ENCODE measurements at places on chromosomes 7 and 10.
A peak's percentile ranks its signal among the peaks of the same experiment; 100 is the strongest.

DNA sequence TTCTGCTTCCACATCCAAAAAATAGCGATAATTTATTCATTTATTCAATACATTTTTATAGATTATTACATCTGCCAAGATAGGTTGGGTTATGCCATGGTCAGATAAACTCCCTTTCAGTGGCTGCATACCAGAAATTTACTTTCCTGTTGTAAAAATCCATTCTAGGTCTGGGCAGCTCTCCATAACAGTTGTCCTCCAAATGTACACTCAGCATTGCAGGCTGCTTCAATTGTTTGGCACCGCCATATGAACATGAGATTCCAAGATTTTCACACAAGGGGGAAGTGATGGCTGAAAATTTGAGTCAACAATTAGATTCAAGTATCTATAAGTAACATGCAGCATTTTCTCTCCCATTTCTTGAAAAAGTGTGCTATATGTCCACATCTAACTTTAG, 568.7 kb downstream of the ETV1 start:
- DNase-seq, result no peak

- DNase-seq, result no peak
Observed at GRCh38 chr10:124942317-124943169, 620 bp downstream of the ZRANB1 start.

DNA sequence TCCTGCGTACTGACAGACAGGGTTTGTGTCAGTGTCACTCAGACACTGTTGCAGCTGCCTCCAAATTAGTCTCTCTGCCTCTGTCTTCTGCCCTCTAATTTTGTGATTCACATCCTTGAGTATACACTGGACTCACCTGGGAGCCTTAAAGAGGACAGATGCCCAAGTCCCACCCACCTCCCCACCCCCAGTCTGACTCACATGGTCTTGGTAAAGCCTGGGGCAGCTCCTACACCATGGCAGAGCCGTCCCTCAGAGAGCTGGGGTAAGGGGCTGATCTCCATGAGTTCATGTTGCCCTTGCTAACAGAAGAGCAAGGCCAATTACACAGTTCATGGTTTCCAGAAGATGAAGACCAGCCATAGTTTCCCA, 197.6 kb upstream of the STK17A start:
- no peak for DNase-seq

DNA sequence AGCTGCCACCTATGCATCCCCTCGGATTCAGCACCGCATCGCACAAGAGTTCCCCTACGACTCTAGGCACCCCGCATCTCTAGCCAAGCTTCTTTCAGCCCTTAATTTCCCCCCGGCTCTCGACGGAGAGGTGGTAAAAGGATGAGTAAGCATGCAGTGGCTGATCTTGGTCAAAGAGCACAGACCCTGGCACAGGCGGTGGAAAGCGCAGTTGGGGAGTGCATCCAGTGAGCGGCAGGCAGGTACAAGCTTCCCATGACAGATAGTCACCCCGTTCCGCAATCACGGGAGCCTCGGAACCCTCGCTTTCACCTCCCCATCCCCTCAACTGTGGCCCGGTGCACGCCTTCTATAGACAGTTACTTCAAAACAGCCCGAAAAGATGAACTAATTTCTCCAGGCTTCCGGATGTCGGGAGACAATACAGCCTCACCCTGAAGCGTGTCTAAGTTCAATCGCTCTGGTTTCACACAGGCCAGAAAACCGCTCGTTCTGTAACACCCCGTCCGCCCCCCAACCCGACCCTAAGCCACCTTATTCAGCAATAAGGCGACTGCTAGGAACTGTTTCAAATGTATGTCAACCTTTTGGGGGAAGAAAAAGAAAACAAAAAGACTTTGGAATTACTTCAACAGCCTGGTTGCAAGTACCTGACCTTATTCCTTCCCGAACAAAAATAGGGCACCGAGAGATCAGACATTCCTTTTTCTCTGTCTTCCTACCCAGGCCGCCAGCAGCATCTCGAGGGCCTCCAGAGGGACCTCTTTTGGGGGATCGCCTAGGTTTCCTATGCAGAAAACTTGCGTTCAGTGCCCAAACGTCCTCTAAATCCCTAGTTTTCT, 1.4 kb downstream of the RHEB start:
- DNase-seq, result no peak

DNA sequence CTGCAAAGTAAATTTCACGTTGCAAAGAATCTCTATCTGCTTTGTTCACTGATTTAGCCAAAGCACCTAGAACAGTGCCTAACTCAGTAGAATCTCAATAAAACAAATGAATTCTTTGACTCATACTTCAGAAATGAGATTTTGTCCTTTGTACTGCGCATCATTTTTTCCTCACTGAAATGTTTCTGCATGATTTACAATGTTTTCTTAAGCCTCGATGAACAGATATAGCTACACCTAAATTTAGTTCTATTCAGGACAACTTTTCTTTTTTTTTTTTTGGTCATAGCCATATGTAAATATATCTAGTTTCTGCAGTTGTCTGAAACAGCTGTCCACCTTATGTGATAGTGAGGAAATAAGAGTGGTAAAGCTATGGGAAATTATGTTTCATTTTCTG, 15.3 kb downstream of the GNAT3 start:
- DNase-seq, result no peak

GRCh38 chr7:10703981-10704380, 269.7 kb upstream of the PHF14 start:
- no peak for DNase-seq

- no peak for DNase-seq
Observed at GRCh38 chr7:29896685-29897411, 90.5 kb downstream of the WIPF3 start.

DNA sequence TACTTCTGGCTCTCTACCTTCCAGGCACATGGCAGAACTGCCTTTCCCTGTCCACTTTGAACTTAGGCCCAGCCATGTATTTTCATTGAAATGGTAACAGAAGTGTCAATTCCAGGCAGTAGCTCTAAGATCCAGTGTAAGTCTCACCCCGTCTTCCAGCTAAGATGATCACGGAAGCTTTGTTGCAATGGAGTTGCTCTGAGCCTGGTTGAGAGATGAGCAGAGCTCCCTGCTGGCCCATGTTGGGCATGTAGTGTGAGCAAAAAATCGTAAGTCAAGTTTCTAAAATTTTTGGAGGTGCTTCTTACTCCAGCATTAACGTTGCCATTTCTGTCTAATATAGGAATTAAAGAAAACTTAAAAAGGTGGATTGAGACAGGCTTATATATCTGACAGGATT, 274.4 kb downstream of the IPMK start:
- DNase-seq, result no peak

DNA sequence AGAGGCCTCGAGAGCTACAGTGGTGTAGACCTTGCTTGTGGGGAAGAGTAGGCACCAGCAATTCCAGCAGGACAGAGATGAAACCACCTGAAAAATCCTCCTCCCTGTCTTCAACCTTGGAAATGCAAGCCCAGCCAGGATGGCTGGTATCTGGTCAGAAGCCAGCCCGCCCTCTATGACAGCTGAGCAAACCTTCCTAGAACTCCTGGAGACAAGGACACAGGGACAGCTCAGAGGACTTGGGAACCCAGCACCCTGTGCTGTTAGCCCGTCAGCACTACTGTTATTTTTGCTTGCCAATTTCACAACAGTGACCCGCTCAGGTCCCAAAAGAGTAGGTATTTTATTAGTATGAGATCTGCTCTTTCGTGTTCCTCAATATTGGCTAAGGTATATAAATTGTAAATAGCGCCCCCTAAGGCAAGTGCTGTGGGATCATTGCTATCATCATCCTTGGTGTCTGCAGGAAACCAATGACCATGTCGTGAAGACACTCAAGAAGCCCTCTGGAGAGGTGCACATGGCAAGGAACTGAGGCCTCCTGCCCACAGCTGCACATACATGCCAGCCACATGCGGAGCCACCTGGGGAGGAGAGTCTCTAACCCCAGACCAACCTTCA, 156.5 kb upstream of the CHST15 start:
- no peak for DNase-seq

DNA sequence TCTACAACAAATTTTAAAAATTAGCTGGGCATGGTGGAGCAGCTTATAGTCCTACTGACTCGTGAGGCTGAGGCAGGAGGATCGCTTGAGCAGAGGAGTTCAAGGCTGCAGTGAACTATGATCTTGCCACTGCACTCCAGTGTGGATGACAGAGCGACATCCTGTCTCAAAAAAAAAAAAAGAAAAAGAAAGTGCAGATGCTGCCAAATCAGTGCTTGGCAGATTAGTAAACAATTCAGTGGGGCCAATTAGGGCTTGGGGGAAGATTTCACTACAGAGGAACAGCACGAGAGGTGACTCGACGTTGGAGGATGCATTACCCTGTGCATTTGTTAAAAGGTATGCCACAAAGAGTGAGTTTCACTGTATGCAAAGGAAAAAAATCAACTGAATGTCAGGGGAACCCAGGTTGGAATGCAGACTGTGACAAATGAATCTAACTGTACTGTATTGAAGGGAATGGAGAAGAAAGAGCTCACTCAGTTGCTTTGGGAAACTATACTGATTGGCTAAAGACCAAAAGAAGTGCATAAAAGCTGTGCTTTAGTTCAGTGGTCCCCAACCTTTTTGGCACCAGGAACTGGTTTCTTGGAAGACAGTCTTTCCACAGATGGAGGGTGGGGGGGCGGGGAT, 31.6 kb downstream of the GARIN1A start:
- DNase-seq, result no peak

- no peak for DNase-seq
Observed at GRCh38 chr10:113027230-113027573, 77.2 kb downstream of the TCF7L2 start.

- DNase-seq, result peak; percentile 13
Observed at GRCh38 chr7:21507627-21508343, 35.1 kb upstream of the DNAH11 start.

GRCh38 chr10:10903620-10904019, 114.1 kb upstream of the CELF2 start:
- no peak for DNase-seq

- no peak for DNase-seq
Observed at GRCh38 chr10:94213980-94214379, 148.8 kb downstream of the NOC3L start.

DNA sequence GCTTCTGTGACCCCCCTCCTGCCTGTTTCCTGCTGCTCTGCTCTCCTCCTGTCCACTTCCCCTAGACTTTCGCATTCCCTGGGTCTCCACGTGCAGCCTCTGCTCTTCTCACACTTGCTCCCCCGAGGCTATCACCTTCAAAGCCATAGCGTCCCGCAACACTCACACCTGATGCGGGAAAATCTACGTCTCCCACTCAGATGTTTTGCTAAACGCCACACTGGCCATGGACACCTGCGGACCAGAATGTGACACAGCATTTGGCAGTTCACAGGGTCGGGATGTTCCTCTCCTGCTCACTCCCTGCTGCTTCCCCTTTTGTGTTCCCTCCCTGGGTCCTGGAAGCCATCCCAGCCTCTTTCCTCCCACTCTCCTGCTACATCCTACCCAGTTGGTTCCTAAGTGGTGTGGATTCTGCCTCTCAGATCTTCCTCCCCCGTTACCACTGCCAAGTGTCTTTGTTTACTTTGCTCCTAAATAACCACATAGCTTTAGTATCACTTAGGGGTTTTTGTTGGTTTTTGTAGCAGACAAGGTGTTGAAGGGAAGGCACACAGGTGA, 33.7 kb upstream of the RBM33 start:
- DNase-seq, result no peak

DNA sequence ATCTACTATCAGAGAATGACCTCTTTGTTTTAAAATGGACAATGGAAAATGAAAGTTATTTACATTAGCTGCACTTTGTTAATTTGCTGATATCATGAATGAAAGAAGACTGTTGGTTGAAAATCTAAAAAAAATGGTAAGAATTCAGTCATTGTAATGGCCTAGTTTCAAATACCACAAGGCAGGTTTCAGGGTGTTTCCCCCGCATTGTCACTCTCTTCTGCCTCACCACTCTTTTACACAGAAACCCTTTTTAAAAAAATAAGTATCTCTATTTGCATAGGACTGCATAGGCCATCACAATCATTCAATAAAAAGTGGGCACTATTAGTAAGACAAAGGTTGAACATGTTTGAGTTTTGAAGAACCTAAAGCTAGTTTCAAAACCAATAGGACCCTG, 737.1 kb downstream of the INHBA start:
- DNase-seq, result no peak

GRCh38 chr7:750111-750905, 23.2 kb upstream of the PRKAR1B start:
- DNase-seq, result no peak

DNA sequence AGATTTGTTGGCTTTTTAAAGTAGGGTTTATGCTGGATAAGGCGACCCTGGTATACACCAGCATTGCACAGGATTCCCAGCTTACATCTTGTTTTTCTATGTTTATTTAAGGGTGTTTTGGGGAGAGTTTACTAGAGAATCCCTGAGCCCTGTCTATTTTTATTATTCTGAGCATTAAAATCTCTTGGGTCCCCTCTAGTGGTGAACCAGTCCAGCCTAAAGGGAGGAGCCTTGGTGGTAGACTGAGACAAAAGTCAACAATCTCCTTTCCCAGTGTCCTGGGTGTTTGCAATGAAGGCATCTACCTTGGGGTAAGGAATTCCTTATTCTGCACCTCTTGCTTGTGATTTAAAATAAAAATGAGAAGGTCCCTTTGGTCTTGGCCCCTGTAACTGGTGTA, 38.2 kb downstream of the ANTXRL start:
- no peak for DNase-seq

DNA sequence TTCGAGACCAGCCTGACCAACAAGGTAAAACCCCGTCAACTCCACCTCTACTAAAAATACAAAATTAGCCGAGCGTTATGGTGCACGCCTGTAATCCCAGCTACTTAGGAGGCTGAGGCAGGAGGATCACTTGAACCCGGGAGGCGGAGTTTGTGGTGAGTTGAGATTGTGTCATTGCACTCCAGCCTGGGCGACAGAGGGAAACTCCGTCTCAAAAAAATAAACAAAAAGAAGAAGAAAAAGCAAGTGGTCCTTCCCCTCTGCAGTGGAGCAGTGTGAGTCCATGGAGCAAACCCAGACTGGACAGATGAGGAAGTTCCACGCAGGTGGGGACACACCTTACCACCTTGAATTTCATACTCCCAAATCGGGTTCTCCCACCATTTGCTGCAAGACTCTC, 13.1 kb upstream of the SERPINE1 start:
- no peak for DNase-seq

GRCh38 chr10:124529661-124530214, 68.1 kb downstream of the LHPP start:
- DNase-seq, result no peak

DNA sequence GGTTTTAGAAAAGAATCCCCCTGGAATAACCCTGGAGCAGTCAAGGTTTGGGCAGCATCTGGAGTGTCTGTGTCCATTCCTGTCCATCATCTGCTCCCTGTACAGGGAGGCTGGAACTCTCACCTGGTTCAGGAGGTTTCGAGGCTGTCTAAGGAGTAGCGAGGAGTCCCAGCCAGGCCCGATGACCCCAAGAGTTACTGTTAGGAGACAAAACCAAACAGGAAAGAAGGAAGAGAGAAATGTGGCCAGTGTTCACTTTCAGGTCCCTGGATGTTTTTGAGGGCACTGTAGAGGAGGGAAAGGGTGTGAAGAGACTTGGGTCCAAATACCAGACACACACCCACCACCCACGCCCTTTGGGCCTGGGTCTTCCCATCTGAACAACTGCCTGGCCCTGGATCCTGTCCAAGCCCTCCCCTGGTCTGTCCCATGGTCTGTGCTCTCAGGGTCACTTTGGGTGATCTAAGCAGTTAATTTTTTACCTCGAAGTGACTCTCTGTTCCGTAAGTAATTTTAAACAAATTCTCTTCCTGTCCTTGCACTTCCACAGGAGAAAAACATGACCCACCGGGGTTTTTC, 117.1 kb downstream of the ZMIZ1 start:
- DNase-seq, result no peak

Data from C1 segment of cervical spinal cord (tissue), 14 donors.